Posterior vena cava (tissue), 2 donors: ENCODE measurements at places on chromosomes 2 and 18.

DNA sequence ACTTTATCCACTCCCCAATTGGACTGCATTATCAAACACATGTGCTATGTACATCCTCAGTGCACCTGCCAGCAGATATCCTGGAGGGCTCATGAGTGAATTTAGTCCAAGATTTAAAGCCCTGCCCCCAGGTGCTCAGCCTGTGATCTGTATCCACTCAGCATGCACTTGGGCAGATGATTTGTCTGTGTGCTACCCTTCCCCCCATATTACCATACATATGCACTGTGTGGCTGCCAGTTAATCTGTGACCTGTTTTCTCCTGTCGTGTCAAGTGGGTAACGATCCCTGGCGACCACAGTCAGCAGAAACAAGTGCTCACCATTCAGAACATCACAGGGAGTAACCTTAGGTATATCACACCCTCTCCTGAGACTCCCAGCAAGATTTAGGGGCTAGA lies 10.2 kb downstream of the NAGK start:
- no peak for DNase-seq

- DNase-seq, result no peak
Observed at GRCh38 chr2:47719099-47719498, 63.8 kb upstream of the MSH6 start.

- no peak for DNase-seq
Observed at GRCh38 chr2:6959751-6960150, 42.5 kb downstream of the RNF144A start.

- no peak for DNase-seq
Observed at GRCh38 chr2:171174075-171174474, 13.4 kb upstream of the TLK1 start.
